Mesothelial cell of epicardium (in vitro differentiated cells): ENCODE measurements at places on chromosomes 16 and 17.

DNA sequence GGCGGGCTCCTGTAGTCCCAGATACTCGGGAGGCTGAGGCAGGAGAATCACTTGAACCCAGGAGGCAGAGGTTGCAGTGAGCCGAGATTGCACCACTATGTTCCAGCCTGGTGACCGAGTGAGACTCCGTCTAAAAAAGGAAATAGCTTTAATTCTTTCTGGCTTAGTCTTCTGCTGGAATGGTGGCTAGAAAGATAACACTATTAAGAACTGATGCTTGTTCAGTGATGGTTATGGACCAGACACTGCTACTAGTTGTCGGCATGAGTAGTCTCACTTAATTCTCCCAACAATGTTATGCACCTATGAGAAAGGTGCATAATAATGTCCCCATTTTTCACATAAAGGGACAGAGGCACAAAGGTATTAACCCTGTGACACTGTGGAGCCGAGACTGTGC lies 188.7 kb downstream of the HS3ST3A1 start:
- DNase-seq, result no peak

- DNase-seq, result peak; percentile 33
Measured at GRCh38 chr17:19979917-19980770, 2.5 kb upstream of the AKAP10 start.

GRCh38 chr17:48439875-48440505 lies 10.0 kb upstream of the SKAP1 start:
- DNase-seq, result no peak

DNA sequence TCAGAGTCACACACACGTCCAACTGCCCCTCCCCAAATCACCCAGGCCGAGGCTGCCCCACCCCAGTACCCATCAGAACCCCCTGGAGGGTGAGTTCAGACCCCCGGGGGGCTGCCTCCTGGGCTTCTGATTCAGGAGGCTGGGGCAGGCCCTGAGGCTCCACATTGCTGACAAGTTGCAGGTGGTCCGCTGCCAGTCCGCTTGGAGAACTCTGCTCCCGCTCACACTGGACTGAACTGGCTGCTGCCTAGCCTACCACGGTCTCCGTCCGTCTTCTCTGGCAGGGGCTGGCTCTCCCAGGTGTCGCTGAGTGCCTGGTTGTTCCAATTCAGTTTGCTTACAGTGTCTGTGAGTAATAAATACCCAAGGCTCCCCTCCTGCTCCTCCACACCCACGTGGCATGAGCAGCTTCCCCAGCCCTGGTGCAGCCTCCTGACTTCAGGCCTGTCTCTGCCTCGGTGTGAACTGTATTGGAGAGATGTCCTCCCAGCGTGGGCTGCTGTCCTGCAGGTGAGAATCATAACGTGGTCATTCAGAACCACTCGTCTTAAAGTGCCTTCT lies 163.4 kb downstream of the LAT start:
- no peak for DNase-seq

GRCh38 chr16:81241706-81242105 lies 3.2 kb downstream of the BCO1 start:
- DNase-seq, result no peak
